Neural crest cell (in vitro differentiated cells): ENCODE measurements at places on chromosomes 3 and 15. TPM values are rescaled to one million over a fixed set of nuclear protein-coding genes. Genes with fewer than 3 reads are reported as not detected.

DNA sequence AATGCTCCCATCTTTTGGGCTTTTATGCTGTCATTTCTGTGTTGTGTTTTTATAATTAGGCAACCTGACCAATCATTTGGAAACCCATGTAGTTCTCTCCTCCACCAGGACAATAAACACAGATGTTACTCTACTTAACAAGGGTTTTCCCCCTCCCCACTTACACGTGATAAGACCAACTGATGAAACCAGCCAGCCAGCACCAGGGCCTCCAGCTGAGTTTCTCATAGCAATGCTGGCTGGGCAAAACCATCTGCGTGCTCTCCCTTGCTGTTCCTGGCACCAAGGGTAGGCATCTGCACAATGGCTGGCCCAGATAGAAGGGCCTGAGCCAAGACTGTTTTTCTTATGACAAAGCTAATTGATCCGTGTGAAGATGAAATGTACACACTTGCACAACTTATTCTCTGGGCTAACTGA, 310.4 kb downstream of the PLCL2 start:
- no peak for DNase-seq

- no peak for DNase-seq
These were observed 42.4 kb downstream of the CP start for GRCh38 chr3:149179220-149179619.

DNA sequence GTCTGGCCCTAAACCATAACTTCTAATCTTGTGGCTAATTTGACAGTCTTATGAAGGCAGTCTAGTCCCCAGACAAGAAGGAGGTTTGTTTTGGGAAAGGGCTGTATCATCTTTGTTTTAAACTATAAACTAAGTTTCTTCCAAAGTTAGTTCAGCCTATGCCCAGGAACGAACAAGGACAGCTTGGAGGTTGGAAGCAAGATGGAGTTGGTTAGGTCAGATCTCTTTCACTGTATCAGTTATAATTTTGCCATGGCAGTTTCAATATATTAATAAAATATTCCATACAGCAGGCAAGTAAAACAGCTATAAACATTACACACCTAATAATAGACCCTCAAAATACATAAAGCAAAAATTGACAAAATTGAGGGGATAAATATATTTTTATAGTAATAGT, 13.1 kb upstream of the ZNF662 start:
- DNase-seq: no peak

- no peak for DNase-seq
These were observed 13.8 kb upstream of the ADPGK start for GRCh38 chr15:72797338-72797689.

DNA sequence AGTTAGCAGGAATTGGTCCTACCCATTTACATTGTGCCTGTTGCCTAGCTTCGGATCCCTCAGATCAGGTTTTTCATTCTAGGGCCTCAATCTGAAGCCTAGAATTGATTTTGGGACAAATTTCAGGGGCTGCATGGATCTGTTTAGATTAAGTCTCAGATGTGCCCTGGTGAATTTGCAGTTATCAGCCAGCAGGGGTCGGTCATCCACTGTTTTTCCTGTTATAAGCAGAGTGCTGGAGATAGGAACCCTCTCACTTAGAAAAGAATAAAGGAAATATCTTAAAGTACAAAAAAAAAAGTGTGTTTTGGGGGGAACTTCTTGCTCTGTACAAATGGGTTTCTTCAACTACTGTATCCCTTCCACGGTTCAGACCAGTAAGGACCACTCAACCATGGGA, 212.5 kb downstream of the BCHE start:
- no peak for DNase-seq

DNA sequence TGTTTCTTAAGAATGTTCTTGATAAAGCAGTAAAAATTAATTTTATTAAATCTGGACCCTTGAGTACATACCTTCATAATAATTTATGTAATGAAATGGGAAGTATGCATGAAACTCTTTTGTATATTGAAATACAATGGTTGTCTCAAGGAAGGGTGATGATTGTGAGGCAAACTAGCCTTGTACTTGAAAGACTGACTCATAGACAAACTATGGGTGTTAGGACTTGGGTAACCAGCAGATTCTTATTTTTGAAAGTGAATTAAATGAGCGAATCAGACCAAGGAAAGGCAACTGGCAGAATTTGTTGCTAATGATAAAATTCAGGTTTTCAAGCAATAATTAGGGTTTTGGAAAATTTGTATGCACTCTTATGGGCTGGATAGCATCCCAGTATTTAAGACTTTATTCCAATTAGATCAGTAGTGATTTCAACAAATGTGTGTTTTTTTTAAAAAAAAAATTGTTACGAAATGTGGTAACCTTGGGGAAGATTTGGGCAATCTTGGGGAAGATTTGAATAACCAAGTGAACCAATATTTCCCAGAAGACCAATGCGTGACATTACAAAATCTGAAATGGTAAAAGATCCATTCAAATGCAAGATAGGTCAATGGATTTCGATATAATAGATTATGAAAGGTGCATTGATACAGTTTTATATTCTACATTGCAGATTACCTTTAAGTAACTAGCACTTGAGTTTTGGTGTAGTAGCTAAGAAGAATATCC, 42.0 kb downstream of the ATP2C1 start:
- DNase-seq: no peak

GRCh38 chr3:9141928-9142289, 107.5 kb downstream of the SRGAP3 start:
- no peak for DNase-seq

GRCh38 chr3:82085356-82085755, 323.9 kb upstream of the GBE1 start:
- DNase-seq: no peak

The CP gene
- total RNA-seq: 0.09 and 0.42 TPM in 2 replicates

The MNS1 gene
- total RNA-seq: 7.9 and 9.6 TPM in 2 replicates

The COL8A1 gene
- total RNA-seq: 0.14 and 0.28 TPM in 2 replicates

The TGM5 gene
- total RNA-seq: not detected in 2 replicates

The NRROS gene
- total RNA-seq: 0.52 and 1.5 TPM in 2 replicates
